Osteocyte (in vitro differentiated cells): ENCODE measurements at places on chromosomes 5 and 9. TPM values are rescaled to one million over a fixed set of nuclear protein-coding genes. Genes with fewer than 3 reads are reported as not detected.
A peak's percentile ranks its signal among the peaks of the same experiment; 100 is the strongest.

The CDHR2 gene
- 0.34 and 0.43 TPM in 2 replicates for total RNA-seq

- H3K4me1 ChIP-seq, result peaks cover 6% of the 10 kb centered on the region
- peaks cover 1% of the 10 kb centered on the region for H3K36me3 ChIP-seq
- no peak overlapping the region for H3K4me3 ChIP-seq
- no peak for DNase-seq
- no peak overlapping the region for H3K27ac ChIP-seq
Observed at GRCh38 chr5:98365126-98365525, 408.3 kb upstream of the RGMB start.

- no peak overlapping the region for H3K27ac ChIP-seq
- DNase-seq, result no peak
- H3K36me3 ChIP-seq, result no peaks in the 10 kb centered on the region
Observed at GRCh38 chr5:66932457-66932856, 264.1 kb downstream of the CD180 start.

DNA sequence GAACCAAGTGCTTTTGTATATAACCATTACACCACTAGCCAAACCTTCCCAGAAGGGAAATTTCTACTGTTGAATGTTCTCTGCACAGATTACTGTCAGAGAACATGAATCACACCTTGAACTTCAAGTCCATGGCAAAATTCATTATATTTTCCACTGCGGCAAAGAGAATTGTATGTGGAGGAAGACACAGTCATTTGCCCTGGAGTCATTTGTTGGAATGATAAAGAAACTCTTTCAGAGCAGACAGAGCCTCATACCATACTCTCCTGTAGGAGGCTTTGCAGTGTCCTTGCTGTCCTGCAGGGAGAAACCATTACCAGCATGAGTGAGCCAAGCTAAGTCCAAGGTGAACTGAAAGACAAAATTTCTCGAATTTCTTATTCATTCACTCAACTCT lies 369.0 kb downstream of the ARHGEF28 start:
- DNase-seq, result no peak
- H3K27ac ChIP-seq, result no peak overlapping the region
- H3K27me3 ChIP-seq, result peaks cover 6% of the 10 kb centered on the region
- H3K4me3 ChIP-seq, result no peak overlapping the region

GRCh38 chr9:96777426-96777864 lies 442 bp downstream of the ZNF510 start:
- H3K4me3 ChIP-seq, result peak overlapping the region; percentile 96
- H3K36me3 ChIP-seq, result peaks cover 29% of the 10 kb centered on the region
- peak overlapping the region; percentile 91 for H3K27ac ChIP-seq
- no peak for DNase-seq
- H3K4me1 ChIP-seq, result peaks cover 15% of the 10 kb centered on the region

GRCh38 chr9:12884736-12885395 lies 110.0 kb downstream of the LURAP1L start:
- peaks cover 51% of the 10 kb centered on the region for H3K4me1 ChIP-seq
- DNase-seq, result no peak
- peaks cover 6% of the 10 kb centered on the region for H3K36me3 ChIP-seq
- H3K4me3 ChIP-seq, result no peak overlapping the region

GRCh38 chr5:77087484-77088261 lies 588 bp upstream of the ZBED3 start:
- H3K4me3 ChIP-seq, result peak overlapping the region; percentile 97
- peak overlapping the region; percentile 98 for H3K27ac ChIP-seq
- peaks cover 17% of the 10 kb centered on the region for H3K36me3 ChIP-seq
- peaks cover 31% of the 10 kb centered on the region for H3K4me1 ChIP-seq
- DNase-seq, result no peak
- no peaks in the 10 kb centered on the region for H3K27me3 ChIP-seq

The RELL2 gene
- total RNA-seq, result 5.4 and 6.1 TPM in 2 replicates

DNA sequence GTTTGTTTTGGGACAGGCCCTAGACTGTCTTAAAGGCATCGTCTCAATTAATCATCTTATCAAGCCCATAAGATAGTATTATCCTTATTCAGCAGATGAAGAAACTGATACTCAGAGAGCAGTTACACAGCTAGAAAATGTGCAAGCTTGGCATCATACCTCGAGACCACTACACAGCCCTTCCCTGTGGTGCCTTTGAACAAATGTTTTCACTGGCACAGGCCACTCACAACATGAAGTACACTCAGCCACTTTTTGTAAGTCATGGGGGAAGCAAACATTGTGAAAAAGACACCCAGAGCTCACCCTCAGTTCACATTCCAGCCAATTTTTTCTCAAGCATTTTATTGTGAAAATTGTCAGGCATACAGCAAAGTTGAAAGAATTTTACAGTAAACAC lies 122.5 kb downstream of the WDR41 start:
- no peak overlapping the region for H3K27ac ChIP-seq
- no peaks in the 10 kb centered on the region for H3K27me3 ChIP-seq
- no peaks in the 10 kb centered on the region for H3K36me3 ChIP-seq
- no peak overlapping the region for H3K4me3 ChIP-seq
- DNase-seq, result no peak

The TAF1L gene
- not detected in 2 replicates for total RNA-seq

The TMEM232 gene
- total RNA-seq, result 2.7 and 3.5 TPM in 2 replicates

DNA sequence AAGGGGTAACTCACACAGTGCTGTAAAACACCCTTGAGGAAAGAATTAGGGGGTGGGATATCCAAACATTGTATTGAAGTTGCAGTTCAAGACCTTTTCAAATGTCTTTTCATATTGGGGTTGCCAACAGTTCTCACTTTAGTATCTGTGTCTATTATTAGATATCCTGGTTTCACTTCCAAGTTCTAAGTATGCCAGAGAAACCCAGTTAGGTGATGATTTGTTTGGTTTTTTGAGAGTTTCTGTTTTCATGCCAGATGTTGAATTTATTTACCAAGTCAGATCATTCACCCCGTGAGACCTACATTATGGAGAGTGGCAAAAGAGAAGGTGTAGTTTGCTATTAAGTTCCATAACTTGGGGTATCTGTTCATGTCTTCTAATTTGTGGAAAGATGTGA lies 64.5 kb downstream of the C9orf152 start:
- no peaks in the 10 kb centered on the region for H3K27me3 ChIP-seq
- peaks cover 13% of the 10 kb centered on the region for H3K36me3 ChIP-seq
- peaks cover 67% of the 10 kb centered on the region for H3K4me1 ChIP-seq
- no peak for DNase-seq

DNA sequence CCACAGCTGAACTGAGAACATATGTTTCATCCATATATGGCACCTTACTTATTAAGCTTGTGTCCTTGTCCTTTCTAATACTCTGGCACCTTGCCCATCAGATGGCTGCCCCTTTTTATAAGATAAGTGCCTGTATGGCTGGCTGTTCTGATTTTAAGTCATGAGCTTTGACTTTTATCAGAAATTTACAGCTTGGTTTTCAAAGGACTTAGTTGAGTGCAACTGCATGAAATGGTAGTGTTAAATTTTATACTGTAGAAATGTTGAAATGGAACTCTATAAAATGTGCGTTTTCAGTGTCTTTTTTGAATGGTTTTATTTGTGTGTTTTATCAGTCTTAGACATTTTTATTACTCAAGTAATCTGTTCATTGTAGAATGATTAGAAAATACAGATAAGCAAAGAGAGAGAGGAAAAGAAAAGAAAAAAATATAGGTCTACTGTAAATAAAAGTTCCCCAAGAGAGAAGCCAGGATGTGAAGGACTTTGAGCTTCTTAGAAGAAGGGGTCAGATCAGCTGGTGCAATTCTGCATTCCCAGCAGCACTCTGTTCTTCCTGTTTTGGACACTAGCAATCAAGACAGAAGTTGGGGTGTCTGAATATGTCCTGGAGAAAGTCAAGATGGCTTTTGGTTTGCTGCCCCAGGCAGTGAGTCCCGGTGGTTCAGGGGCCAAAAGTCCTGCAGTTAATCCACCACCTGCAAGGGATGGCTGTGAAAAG lies 38.9 kb downstream of the ARHGAP26 start:
- no peak overlapping the region for H3K27ac ChIP-seq
- H3K4me3 ChIP-seq, result no peak overlapping the region
- no peaks in the 10 kb centered on the region for H3K36me3 ChIP-seq
- H3K4me1 ChIP-seq, result peaks cover 40% of the 10 kb centered on the region

The C9orf153 gene
- total RNA-seq, result 0.40 TPM in 1 of 2 replicates, not detected in the other

The TPPP gene
- total RNA-seq, result 0.13 and 0.16 TPM in 2 replicates

DNA sequence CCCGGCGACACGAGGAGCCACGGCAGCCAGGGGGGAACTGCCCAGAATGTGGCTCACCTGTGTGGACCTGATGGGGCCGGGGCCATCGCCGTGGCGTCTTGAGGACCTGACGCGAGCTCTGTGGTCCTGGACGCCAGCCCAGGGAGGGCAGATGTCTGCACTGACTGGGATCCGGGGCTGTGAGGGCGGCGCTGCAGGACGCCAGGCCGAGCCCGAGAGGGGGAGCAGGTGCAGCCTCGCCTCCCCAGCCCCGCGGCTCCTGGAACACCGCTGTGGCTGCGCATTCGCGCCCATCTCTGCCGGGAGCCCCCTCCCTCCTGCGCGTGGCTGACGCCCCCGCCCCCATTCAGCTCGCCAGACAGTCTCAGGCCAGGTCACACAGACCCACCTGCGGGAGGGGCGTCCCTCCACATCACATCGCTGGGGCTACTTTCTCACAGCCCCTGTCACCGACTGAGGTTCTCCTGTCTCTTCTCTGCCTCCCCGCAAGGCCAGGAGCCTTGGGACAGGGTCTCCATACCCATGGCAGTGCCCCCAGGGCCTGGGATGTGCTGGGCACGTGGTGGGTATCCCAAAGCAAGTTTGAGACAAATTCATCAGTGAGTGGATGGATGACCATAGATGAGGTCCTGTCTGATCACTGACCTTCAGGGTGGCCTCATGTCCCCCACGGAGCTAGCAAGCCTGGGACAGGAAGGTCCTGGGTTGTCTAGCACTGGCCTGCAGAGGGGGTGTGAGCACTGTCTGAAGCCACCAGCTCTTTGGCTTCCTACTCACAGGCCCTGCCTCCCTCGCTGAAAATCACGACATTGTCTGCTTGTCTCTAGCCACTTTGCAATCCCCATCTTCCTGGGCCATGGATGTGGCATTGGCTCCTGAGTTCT lies 47.3 kb downstream of the RASGEF1C start:
- peak; percentile 83 for DNase-seq
- no peak overlapping the region for H3K4me3 ChIP-seq
- H3K27ac ChIP-seq, result no peak overlapping the region
- no peaks in the 10 kb centered on the region for H3K4me1 ChIP-seq

DNA sequence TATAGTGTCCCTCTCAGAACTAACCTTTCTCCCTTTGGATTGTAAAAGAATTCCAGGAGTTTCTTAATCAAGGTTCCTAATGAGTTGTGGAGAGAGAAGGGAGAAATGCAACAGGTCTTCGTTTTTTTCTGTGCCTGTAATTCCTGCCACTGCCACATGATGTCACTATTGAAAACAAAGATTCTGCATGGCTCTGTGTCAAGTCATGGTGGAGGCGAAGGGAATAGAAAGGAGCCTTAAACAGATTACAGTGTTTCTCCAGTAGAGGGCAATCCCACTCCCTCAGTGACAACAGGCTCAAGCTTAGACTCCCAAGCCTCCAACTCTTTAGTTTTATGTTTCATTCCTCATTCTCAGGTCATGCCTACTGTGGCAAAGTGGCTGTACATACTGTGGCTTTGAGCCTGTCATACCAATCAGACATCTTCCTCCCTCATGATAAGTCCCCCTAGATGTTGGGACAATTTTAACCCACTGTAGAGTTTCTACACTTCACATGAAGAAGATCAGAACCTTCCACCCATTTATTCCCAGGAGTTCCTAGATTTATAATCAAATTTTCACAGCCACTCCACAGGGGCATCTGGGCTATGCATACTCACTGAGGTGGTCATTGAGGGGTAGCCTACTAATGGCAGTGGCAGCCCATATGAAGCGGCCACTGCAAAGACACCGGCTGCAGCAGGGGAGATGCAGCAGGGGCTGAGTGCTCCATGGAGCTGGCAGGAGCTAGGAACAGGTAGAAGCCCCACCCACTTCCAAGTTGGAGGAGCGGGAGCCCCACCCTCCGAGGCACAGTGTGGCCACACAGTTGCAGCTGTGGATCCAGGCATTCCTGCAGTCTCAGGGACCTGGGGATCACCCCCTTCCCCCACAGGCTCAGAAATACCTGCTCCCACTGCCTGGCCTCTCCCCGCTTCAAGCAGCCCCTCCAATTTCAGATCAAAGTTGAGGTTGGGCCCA lies 97.4 kb upstream of the TRIM32 start:
- no peak overlapping the region for H3K4me3 ChIP-seq
- peaks cover 1% of the 10 kb centered on the region for H3K4me1 ChIP-seq
- H3K27me3 ChIP-seq, result no peaks in the 10 kb centered on the region
- H3K36me3 ChIP-seq, result no peaks in the 10 kb centered on the region

DNA sequence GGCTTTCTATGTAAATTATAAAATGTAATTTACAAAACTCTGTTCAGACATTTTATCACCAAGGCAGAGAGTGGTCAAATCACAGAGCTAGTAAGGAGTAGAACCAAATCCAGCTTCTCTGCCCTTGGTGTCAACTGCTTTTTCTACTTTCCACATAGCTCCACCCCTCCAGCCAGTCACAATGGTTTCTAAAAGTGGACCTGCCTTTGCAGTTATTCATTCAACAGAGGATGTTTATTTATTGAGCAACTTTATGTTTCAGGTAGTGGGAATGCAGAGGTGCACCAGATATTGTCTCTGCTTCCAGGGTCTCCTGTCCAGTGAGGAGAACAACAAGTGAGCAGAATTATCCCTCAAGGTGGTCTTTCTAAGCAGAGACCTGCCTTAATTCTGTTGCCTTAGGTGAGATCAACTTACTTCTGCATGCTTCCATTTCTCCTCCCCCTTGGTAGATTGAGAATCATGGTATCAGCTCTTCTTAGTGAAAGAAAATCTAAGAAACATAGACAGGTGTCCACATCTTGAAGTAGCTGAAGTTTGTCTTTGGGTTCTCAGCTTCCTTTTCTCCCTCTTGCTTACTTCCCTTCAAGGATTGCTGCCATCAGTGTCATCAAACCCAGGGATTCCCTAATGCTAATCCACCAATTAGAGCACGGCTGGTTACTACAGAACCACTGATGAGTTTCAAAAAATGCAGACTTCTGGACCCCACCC lies 17.2 kb upstream of the PDCD1LG2 start:
- H3K4me3 ChIP-seq, result no peak overlapping the region
- no peak overlapping the region for H3K27ac ChIP-seq
- H3K4me1 ChIP-seq, result peaks cover 8% of the 10 kb centered on the region
- no peak for DNase-seq
- no peaks in the 10 kb centered on the region for H3K36me3 ChIP-seq
- no peaks in the 10 kb centered on the region for H3K27me3 ChIP-seq

The FAT2 gene
- 30.1 and 38.4 TPM in 2 replicates for total RNA-seq

DNA sequence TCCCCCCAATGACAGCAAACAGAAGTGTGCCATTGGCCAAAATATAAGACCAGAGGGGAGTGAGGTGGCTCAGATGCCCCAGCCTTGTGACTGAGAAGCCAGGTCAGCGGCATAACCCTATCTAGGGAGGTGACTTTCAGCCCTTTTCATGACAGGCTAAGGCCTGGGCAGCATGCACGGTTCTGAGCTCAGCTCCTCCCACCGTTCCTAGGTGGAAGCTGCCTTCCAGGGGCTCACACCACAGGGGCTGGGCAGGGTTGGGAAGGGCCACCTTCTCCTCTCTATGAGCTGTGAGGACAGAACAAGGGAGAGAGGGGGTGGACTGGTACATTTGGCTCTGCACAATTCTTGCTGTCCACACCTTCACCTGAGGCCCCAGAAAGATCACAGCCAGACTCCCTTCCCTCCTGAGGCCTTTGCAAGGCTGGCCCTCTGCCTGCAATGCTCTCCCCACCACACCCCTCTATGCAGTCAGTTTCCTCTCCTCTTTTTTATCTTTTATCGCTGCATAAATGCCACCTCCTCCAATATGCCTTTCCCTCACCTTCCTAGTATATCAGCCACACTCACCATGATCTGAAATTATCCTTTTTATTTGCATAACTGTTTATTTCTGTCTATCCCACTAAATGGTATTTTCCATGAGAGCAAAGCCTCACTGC lies 5.1 kb upstream of the EGR1 start:
- H3K27me3 ChIP-seq, result no peaks in the 10 kb centered on the region
- no peak overlapping the region for H3K4me3 ChIP-seq
- DNase-seq, result no peak
- H3K27ac ChIP-seq, result no peak overlapping the region
- no peaks in the 10 kb centered on the region for H3K36me3 ChIP-seq
